HuH-7 (cell line): ENCODE measurements at places on chromosomes 1 and 21.
A peak's percentile ranks its signal among the peaks of the same experiment; 100 is the strongest.

GRCh38 chr1:55812281-55812680 lies 597.1 kb upstream of the USP24 start:
- no peak for DNase-seq

GRCh38 chr1:25513666-25514065 lies 29.7 kb upstream of the LDLRAP1 start:
- DNase-seq, result no peak

DNA sequence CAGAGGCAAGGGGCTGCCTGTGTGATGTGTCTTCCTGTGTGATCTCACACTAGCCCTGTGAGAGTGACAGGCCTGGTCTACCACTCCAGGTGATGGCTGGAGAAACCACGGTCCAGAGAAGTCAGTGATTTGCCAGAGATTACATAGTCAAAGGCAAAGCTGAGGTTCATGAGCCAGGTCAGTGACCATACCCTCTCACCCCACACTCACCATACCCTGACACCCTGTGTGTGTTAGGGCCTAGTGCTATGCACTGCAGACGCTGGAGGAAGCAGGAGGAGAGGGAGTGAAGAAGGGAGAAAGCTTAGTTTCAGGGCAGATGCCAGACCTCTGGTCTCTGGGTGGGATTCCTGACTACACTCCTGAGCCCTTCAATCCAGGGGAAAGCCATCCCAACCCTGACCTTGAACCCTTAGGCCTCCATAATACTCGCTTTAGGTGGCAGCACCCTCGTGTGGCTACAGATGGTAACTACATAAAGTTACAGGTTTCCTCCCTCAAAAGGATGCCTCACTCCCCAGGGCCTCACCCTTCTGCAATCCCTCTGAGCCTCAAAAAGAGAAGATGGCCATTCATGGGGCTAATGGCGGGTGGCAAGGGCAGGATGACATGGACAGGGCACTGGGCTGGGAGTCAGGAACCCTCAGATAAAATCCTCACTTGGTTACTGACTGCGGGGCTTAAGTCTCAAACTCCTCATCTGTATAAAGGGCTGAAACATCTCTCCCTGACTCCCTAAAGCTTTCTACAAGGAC lies 20.8 kb upstream of the SDC3 start:
- peak; percentile 45 for DNase-seq

DNA sequence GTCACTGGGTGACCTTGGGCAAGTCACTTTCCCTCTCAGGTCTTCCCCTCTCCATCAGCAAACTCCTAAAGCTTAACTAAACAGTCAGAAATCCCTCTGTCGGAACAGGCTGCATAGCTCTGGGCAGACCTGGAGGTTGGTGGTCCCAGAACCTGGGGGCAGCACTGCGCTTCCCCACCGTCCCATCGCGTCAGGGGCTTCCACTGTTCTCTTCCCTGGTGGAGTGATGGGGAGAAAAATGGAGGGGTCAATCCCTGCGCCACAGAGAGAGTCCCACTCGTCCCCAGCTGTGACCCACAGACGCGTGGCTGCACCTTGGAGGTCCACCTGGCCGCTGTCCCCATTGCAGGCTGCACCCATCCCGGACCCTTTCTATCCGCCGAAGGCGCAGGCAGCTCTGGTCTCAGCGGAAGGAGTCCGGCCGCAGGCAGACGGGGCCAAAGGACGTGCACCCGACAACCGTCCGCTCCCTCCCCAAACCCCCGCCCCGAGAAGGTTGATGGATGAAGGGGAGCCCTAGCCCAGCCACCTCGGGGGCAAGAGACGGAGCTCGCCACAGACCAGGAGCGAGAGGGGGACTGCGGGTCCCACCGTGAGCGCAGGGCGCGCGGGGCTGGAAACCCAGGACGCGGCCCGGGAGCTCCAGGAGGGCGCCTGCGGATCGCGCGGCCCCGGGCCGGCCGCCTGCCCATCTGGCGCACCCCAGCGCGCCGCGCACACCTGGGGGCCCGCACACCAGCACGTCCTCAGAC lies 588 bp upstream of the WNT3A start:
- DNase-seq, result peak; percentile 10

DNA sequence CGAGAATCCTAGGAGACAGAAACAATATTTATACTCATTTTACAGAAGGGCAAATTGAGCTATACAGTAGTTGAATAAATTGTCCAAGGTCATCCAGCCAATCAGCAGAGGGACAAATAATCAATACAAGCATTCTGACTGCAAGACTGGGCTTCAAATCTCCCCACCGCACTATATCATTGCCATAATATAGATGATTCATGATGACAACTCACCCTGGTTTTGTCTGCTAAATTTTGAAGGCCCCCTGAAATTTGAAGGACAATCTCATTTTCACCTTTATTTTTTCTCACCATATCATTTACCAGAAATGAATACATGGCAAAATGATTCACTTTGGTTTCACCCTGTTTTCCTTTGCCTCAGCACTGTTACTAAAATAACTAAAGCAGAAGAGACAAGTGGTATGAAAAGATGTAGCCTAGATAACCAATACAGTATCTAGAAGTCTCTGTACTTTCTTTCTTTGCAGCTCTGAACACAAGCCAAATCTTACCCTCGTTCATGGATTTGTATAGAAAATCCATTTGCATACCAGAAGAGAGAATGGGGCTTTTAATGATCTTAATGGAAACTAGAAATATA lies 292.5 kb downstream of the TTLL7 start:
- DNase-seq, result no peak

DNA sequence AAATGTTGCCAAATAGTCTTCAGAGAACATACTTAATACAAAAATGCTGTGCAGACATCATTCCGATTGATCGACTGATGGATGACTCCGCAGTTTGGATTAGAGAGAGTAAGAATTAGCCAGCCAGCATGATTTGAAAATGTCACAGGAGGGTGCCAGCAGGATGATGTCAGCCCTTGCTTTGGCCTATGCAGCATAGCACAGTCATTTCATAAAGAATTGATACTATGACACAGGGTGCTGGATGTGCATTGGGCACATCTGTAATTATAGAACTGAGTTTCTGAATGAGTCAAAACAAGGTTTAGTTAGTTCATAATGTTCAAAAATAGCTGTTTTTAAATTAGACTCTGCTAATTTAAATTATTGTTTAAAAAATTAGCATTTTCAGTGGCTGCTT lies 21.6 kb upstream of the TRAF5 start:
- no peak for DNase-seq

- no peak for DNase-seq
These were observed 629.2 kb upstream of the USP24 start for GRCh38 chr1:55844322-55844721.

GRCh38 chr1:224505454-224506093 lies 71.0 kb upstream of the WDR26 start:
- no peak for DNase-seq

GRCh38 chr1:233138788-233139585 lies 156.5 kb downstream of the PCNX2 start:
- no peak for DNase-seq

DNA sequence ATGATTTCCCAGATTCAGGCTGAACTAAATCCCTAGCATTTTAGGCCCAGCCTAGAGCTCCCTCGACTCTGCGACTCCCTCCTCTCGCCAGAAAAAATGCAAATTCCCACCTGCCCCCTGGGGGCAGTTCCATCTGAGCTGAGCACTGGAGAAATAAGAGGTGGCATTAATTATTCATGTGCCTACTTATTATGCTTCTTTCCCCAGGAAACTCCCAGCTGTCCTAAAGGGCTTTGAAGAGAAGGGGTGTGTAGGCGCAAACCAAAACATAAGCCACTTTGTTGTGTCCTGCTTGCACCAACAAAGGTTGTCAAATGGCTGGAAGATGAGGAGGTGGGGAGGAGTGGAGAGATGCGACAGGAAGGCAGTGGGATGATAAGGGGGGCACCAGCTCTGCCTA lies 41.4 kb upstream of the GOLT1A start:
- DNase-seq, result no peak

DNA sequence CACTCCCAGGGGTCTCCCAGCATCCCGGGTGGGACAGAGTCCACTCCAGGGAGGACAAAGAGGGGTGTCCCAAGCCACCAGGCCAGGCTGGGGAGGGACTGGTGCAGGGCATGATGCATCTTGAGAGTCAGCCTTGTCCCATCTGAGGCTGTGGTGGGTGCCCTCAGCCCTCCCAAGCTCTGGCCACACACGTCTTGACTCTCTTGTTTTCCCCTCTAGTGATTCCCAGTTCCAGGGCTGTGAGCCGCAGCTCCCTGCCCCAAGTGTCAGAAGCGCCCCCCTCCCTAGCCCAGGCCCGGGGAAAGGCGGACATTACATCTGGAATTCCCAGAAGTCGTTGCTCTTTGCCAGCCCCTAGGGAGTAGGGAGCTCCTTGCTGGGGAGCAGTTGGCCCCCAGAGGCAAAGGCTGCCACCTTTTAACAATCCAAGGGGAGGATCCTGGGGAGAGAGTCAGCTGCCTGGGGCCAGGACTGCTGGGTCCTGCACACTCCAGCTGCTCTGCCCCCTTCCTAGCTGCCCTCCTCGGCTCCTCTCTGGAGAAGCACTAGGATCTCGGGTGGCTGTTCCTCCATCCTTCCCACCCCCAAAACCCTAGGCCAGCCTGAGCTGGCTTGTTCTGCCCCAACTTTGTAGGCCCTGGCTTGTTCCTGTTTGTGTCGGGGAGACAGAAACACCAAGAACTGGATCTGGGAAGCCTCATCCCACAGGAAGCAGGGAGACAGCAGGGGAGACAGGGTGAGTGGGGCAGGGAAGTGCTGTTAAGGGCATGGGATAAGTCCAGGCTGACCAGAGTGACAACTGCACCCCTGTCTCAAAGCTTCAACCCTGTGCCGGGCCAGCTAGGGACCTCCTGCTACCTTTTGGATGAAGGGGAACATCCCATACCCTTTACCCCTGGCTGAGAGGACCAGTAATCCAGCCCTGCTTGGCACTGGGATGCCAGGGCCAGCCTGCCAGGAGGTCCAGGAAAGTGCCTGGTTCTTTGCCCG lies 3.2 kb upstream of the PTPN7 start:
- no peak for DNase-seq
